A549 treated with AZD2906 at 1 μM for 4 hours (cell line): ENCODE measurements at places on chromosomes 13 and 19. TPM values are rescaled to one million over a fixed set of nuclear protein-coding genes. Genes with fewer than 3 reads are reported as not detected.

Gene LHB
- total RNA-seq: not detected in 5 replicates

Gene SUPT20H
- total RNA-seq: 19.1 to 26.3 TPM (median 20.5 TPM) in 5 replicates

Gene ZNF558
- total RNA-seq: 6.2 to 7.2 TPM (median 7.1 TPM) in 5 replicates

Gene TMEM86B
- total RNA-seq: 1.8 to 4.7 TPM (median 4.1 TPM) in 5 replicates
